ENCODE measurements at places on chromosomes 7 and 10.

GRCh38 chr10:105707603-105708002 lies 1066.5 kb downstream of the SORCS3 start:
- no peak for DNase-seq

- peak; percentile 42 for DNase-seq
Measured at GRCh38 chr10:71750124-71750841, 23.0 kb downstream of the VSIR start.

DNA sequence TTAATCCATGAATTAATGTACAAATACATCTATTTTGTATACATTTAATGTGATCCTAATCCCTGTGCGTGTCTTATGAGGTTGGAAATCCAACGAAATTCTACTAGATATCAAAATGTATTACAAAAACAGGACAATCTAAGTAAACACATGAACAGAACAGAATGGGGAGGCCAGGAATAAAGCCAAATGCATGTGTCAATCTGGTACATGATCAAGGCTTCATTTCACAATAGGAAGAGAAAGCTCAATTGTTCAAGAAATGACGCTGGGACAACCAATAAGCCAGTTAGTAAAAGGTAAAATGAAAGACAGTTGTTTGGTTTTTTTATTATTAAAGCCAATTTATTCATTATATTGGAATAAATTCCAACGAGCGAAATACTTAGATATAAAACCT lies 83.0 kb downstream of the COL13A1 start:
- DNase-seq: no peak

- DNase-seq: no peak
Measured at GRCh38 chr7:35792472-35792871, 8.4 kb upstream of the SEPTIN7 start.

DNA sequence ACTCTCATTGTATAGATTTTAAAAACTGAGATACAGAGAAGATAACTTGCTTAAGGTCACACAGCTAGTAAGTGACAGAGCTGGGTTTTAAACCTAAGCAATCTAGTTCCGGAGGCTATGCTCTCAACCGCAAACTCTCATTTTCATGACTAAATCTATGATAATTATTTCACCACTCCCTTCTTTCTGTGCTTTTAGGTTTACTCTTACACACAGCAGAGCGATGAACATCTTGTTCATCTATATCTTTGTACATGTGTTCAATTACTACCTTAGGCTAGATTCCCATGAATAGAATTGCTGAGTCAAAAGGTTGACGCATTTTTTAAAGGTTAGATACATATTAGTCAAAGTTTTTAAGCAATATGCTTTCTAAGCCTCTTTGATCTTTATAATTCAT lies 154.8 kb downstream of the CHN2 start:
- no peak for DNase-seq

DNA sequence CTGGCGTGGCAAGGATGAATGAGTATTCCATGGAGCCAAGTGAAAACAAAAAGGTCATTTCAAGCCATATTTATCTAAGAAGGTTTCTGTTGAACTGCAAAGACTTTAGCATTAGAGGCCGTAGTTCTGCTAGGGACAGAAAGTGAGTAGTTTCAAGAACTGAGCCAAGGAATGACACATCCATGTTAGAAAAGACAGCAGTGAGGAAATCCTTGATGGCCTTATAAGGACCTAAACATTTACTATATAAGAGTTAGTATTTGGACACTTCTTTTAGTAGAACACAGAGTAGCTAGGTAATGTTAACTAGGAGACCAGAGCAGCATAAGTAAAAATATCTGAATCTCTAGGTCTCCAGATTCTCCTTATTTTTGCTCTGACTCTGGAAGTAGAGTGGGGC lies 329.8 kb upstream of the SEMA3D start:
- no peak for DNase-seq

DNA sequence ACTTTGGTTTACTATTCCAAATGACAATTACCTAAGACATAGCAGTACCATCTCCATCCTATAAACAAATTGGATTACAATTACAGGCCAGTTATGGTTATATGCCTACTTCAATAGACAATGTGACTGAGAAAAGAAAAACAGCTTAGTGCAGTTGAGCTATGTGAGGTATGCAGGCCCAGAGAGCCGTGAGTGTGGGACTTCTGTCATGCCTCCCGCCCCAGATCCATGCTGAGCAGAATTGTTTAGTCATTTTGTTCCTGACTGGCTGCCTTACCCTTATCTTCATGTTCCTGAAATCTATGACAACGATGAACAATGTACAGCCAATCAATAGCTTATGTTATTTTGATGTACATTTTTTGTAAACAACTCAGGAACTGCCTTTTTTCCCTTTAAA lies 21.7 kb downstream of the LARP4B start:
- no peak for DNase-seq

GRCh38 chr10:95262763-95263518 lies 27.9 kb downstream of the PDLIM1 start:
- DNase-seq: no peak

DNA sequence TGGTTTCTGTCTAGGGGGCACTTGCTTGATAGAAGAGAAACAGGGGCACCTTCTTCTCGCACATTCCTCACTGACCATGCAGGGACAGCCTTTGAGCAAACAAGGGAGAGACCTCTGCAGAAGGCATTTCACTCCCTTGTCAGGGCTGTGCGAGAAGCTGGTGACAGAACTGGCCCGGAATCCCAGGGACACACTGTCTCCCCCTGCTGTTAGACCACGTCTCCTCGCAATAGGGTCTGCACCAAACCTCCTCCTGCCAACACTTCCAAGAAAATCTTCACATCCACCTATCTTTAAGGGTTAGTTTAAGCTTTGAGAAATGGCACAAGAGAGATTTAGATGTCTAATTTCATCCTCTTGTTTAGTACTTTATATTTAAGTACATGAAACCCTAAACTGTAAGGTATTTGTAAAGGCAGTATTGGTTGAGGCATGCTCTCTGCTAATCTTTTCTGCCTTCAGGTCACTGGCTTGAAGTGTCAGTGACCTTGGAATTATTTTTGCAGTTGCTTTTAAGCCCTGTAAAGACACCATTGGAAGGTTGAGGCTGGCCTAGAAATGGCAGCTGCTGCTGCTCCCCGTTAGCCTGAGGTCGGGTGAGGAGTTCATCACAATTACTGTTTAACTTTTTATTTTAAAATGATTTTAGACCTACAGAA lies 37.0 kb downstream of the RBM20 start:
- DNase-seq: no peak

GRCh38 chr7:98178762-98179490 lies 32.3 kb upstream of the BHLHA15 start:
- DNase-seq: no peak

DNA sequence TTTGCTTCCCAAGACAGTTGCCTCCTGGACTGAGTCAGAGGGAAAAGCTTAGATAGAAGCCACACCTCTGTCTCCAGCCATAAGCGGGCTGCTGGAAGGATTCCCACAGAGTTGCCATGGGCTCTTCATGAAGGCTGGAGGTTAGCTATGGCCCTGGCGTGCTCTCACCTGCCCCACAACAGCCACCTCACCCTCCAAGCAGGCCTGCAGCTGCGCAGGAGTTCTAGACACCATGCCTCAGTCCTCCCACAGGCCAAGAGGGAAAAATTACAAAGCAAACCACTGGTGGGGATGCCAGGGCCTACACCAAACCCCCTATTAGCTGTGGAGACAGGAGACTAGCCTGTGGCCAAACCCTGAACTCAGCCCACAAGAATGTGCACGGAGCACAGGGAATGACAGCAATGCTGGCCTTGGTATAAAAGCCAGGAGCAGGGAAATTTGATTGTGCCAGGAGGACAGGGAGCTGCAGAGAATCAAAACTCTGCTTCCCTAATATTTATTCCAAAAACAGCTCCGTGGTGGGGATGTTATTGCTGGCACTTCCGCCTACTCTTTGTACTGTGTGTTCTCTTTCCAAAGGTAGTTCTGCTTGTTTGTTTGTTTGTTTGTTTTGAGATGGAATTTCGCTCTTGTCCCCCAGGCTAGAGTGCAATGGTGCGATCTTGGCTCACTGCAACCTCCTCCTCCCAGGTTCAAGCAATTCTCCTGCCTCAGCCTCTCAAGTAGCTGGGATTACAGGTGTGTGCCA lies 60.3 kb upstream of the STK17A start:
- DNase-seq: no peak

DNA sequence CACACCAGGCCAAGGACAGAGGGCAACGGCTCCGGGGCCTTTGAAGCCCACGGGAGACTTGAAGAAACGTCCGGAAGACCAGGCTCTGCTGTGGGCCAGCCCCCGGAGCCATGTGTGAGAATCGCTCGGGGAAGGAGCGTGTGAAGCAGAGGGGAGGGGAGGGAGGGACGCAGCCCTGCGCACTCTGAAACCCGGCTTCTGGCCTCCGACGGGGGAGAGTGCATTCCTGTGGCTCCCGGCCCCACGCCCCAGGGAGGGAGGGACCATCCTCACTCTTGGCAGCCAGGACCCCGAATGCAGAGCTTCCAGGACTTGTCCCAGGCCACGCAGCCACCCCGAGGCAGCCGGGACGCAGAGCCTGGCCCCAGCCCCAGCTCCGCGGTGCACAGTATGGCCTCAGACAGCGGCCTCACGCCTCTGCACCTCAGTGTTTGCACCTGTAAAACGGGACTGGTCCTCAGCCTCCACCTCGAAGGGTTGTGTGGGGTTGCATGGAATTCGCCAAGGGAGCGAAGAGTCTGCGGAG lies 67.4 kb downstream of the PDGFA start:
- DNase-seq: no peak

DNA sequence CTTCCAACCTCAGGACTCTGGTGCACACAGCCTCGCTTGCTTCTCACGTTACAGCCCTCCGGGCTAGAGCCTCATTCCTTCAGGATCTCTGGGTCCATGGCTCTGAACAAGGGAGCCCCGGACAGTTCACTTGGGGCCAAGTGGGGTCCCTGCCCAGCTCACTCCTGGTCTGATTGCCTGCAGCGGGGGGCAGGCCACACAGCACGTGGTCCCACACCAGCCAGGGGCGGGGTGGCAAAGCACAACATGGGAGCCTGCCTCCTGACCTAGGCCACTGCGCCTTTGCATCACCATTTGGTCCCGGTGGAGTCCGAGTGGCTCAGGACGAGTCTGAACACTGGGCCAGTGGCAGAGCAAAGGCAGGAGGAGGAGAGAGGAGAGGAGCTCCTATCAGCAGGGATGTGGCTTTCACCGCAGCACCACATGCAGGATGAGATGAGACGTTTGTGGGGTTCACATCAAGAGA lies 13.4 kb upstream of the CRYGN start:
- no peak for DNase-seq

DNA sequence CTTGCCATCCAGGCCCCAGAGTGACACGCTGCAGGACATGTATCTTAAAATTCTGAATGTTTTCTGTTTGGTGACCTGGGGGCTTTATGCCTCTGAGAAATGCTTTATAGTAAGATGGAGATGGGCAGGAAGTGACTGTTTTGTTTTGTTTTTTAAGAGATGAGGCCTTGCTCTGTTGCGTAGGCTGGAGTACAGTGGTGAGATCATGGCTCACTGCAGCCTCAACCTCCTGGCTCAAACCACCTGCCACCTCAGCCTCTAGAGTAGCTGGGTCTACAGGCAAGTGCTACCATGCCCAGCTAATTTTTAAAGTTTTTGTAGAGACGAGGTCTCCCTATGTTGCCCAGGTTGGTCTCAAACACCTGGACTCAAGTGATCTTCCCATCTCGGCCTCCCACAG lies 20.6 kb downstream of the ZNF777 start:
- DNase-seq: no peak

- no peak for DNase-seq
Measured at GRCh38 chr10:62454687-62455397, 80.7 kb downstream of the ZNF365 start.

GRCh38 chr7:96122746-96123145 lies 199.2 kb downstream of the SLC25A13 start:
- no peak for DNase-seq

DNA sequence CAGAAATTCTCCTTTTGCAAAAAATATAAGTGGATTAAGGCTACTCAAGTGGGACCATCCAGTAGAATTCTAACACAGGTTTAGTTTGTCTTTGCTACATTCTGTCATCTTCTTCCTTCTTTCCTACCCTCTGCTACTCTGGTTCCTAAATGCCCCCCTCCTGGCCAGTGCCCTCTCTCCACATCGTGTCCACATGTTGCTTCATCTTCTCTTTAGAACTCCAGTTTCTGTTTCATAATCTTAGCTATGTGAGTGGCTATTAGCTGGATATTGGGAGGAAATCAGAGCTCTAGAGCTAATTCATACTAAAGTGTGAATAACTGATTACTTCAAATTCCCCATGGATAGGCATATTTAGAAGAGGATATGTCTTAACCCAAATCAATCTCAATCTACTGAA lies 528.5 kb downstream of the LRMDA start:
- DNase-seq: no peak

DNA sequence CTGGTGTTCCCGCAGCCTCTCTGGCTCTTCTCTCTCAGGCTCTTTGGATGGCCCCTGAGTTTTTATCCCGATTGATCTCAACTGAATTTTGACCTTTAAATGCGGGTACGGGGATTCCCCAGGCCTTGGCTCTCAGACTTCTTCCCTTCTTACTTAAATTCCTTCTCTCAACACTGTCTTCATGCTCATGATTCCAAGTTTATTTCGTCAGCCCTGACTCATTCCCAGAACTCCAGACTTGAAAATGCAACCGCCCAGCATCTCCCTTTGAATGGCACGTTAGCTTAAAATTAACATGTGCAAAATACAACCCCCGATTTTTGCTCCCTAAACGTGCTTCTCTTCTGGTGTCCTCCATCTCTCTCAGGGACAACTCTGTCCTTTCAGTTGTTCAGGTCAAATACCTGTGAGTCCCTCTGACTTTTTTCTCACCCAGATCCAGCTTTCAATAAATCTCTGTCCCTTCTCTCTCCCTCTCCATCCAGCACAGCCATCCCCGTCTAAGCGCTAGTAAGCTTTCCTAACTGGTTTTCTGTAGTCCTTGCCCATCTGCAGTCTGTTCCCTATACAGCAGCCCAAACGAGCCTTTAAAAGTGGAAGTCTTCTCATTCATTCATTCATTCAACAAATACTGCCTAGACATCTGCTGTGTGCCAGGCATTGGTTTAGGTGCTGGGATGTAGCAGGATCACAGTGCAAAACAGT lies 7.1 kb downstream of the HECW1 start:
- no peak for DNase-seq

- DNase-seq: no peak
Measured at GRCh38 chr7:29780346-29780745, 26.0 kb upstream of the WIPF3 start.

GRCh38 chr10:132338876-132339275 lies 6.9 kb downstream of the LRRC27 start:
- DNase-seq: no peak

GRCh38 chr7:374706-375311 lies 84.8 kb downstream of the FOXL3 start:
- DNase-seq: no peak

Data from bone marrow (tissue), 2 donors.